Left lung (tissue), 14 donors: ENCODE measurements at places on chromosomes 5 and 9. TPM values are rescaled to one million over a fixed set of nuclear protein-coding genes. Genes with fewer than 3 reads are reported as not detected.

DNA sequence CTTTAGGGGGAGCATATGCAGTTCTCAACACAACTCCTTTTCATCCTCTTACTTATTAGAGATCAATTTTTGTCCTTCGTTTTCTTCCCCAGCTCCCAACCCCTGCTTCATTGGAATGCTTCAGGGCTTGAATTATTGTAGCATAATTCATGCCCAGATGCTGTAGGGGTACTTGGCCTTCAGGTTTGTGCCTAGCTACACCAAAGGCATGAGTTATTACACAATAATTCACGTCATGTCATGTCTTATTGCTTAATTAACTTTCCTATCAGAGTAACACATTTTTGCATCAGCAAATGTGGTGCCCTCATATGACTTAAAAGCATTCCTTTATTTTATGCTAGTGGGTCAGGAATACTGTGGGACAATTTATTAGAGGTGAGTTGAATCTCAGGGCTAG, 507.2 kb downstream of the NFIB start:
- DNase-seq, result no peak
- H3K36me3 ChIP-seq, result no peaks in the 10 kb centered on the region
- no peak overlapping the region for H3K4me3 ChIP-seq
- no peaks in the 10 kb centered on the region for H3K27me3 ChIP-seq
- no peak overlapping the region for H3K27ac ChIP-seq

Gene NACC2
- 25.2 TPM for total RNA-seq

DNA sequence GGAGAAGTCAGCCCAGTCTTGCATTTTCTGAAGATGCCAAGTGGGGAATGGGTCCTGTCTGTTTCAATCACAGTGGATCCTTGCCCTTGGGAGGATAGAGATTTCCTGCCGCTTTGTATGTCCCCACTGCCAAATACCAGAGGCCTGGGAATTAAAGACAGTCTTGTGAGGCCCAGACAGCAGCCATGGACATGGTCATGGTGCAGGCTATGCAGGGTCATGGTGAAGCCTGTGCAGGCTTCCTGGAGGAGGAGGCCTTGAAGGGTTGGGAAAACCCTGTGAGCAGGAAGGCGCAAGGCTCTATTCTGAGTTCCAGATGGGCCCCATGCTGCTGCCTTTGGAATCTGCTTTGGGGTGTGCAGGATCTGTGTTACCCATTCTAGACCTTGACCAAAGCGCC, 57.3 kb upstream of the PITX1 start:
- peaks cover 34% of the 10 kb centered on the region for H3K27me3 ChIP-seq
- no peak overlapping the region for H3K27ac ChIP-seq
- no peaks in the 10 kb centered on the region for H3K4me1 ChIP-seq

DNA sequence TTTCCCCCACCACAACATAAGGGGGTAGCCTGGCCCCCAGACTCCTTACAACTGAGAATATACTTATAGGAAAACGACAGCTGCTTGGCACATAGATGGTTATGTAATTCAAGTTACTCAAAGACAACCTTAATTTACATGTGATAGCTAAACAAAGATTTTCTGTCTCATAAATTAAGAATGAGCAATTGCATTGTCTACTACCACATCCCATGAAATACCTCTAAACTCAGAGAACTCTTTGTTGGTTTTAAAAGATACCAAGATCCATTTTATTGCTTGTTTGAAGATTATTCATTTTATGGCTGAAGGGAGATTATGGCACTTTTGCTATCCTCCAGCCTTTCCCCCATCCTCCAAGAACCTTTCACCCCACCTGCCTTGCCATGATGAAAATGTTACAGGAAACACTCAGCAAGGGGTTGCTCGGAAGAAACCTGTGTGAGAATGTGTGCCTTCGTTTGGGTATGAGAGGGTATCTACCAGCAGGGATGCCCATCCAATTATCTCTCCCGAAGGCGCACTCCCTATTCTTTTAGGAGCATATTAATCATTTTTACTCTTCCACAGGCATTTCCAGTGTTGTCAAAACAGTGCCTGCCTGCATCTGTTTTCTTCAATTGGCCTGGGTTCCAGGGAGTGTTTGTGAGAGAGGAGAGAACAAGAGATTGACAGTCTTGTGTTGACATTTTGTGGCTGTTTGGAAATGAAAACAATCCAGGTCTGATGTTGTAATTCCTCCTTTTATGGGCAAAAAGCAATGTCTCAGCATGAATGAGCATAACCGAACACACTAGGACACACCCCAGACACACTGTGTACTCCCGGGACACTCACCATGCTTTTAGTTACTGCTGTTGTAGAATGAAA, 208.0 kb upstream of the ANKRD55 start:
- H3K4me3 ChIP-seq, result no peak overlapping the region
- peak overlapping the region; percentile 75 for H3K27ac ChIP-seq
- no peaks in the 10 kb centered on the region for H3K4me1 ChIP-seq
- no peaks in the 10 kb centered on the region for H3K27me3 ChIP-seq
- peak; percentile 41 for DNase-seq
- no peaks in the 10 kb centered on the region for H3K36me3 ChIP-seq

Gene FAM221B
- total RNA-seq, result not detected

Gene FBN2
- 2.7 TPM for total RNA-seq

DNA sequence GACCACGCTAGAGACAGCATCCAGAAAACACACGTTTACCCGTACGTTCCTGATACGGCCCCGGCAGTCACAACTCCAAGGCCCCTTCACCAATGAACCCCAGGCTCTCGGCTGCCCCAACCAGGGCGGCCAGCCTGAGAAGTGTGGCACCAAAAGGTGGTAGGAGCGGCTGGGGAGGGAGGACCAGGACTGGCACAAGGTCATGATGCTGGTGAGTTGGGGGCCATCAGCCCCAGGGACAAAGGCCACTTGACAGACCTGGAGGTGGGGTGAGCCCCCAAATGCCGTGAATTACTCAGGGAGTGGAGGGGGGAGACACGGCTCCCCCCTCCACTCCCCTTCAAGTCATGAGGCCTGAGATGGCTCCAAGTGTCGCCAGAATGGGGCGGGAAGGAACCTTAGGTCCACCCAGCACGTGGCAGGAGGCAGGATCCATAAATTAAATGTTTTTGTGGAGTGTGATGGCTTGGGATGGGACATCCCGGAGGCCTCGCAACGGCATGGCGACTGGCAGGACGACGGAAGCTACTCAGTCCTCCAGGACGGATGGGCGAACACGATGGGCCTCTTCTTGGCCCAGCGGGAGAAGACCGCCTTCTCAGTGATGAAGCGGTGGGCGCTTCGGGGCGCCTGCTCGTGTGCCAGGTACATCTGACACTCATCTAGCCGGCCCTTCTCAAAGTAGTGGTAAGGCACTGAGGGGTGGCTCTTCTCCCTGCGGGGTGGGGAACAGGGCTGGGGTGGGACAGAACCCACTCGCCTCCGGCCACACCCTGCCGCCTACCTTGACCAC, 8.7 kb upstream of the ST6GALNAC6 start:
- no peaks in the 10 kb centered on the region for H3K36me3 ChIP-seq
- no peak overlapping the region for H3K27ac ChIP-seq
- H3K27me3 ChIP-seq, result no peaks in the 10 kb centered on the region
- peaks cover 50% of the 10 kb centered on the region for H3K4me1 ChIP-seq

Gene NTRK2
- 3.8 TPM for total RNA-seq

GRCh38 chr9:89185980-89186379, 7.4 kb upstream of the SHC3 start:
- H3K27me3 ChIP-seq, result peaks cover 8% of the 10 kb centered on the region
- no peak overlapping the region for H3K27ac ChIP-seq
- H3K4me1 ChIP-seq, result no peaks in the 10 kb centered on the region

Gene SH3TC2
- total RNA-seq, result 1.2 TPM

Gene SMIM32
- not detected for total RNA-seq

Gene DRD1
- total RNA-seq, result 0.17 TPM

- H3K4me1 ChIP-seq, result peaks cover 21% of the 10 kb centered on the region
- no peak overlapping the region for H3K4me3 ChIP-seq
- no peaks in the 10 kb centered on the region for H3K36me3 ChIP-seq
- H3K27ac ChIP-seq, result peak overlapping the region; percentile 34
- DNase-seq, result no peak
- no peaks in the 10 kb centered on the region for H3K27me3 ChIP-seq
Observed at GRCh38 chr9:131658377-131659129, 81.3 kb downstream of the RAPGEF1 start.

DNA sequence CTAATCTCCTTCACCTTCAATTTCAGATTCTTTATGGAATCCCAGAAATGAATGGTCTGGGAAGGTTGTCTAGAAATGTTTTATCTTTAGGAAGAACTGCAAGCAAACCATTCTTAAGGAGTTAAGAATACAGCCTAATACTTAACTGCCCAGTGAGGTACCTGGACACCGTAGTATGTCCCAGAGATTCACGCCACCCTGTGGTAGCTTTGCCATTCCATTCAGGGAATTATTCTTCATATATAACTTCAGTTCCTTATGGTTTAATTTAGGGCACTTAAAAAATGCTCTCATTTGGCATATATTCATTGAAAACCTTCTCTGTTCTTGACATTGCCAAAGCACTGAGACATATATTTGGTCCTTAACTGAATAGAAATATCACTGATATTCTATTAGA, 49.7 kb downstream of the ACTBL2 start:
- DNase-seq, result no peak
- no peaks in the 10 kb centered on the region for H3K4me1 ChIP-seq
- H3K4me3 ChIP-seq, result no peak overlapping the region
- H3K27ac ChIP-seq, result no peak overlapping the region

- no peak overlapping the region for H3K27ac ChIP-seq
- no peak overlapping the region for H3K4me3 ChIP-seq
- peak; percentile 46 for DNase-seq
- H3K36me3 ChIP-seq, result no peaks in the 10 kb centered on the region
Observed at GRCh38 chr9:15936306-15936921, 383.6 kb downstream of the CCDC171 start.

- H3K4me1 ChIP-seq, result peaks cover 6% of the 10 kb centered on the region
- no peaks in the 10 kb centered on the region for H3K36me3 ChIP-seq
- DNase-seq, result no peak
Observed at GRCh38 chr9:8904771-8905515, 1105.4 kb upstream of the DMAC1 start.

Gene SCGB3A2
- 108 TPM for total RNA-seq

DNA sequence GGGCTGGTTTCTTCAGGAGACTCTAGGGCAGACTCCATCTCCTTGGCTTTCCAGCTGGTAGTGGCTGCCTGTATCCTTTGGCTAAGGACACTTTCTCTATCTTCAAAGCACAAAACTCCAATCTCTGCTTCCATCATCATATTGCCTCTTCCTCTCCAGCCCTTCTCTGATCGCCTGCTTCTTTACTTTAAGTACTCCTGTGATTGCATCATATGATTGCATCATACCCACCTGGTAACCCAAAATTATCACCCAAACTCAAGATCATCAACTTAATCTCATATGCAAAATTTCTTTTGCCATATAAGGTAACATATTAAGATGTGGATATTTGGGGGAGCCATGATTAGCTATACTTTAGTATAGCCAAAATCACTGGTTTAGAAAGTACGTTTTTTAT, 1092.6 kb upstream of the CDH6 start:
- H3K27ac ChIP-seq, result no peak overlapping the region
- H3K4me1 ChIP-seq, result no peaks in the 10 kb centered on the region
- H3K27me3 ChIP-seq, result no peaks in the 10 kb centered on the region
- H3K4me3 ChIP-seq, result no peak overlapping the region

Gene GLDC
- total RNA-seq, result 3.0 TPM

DNA sequence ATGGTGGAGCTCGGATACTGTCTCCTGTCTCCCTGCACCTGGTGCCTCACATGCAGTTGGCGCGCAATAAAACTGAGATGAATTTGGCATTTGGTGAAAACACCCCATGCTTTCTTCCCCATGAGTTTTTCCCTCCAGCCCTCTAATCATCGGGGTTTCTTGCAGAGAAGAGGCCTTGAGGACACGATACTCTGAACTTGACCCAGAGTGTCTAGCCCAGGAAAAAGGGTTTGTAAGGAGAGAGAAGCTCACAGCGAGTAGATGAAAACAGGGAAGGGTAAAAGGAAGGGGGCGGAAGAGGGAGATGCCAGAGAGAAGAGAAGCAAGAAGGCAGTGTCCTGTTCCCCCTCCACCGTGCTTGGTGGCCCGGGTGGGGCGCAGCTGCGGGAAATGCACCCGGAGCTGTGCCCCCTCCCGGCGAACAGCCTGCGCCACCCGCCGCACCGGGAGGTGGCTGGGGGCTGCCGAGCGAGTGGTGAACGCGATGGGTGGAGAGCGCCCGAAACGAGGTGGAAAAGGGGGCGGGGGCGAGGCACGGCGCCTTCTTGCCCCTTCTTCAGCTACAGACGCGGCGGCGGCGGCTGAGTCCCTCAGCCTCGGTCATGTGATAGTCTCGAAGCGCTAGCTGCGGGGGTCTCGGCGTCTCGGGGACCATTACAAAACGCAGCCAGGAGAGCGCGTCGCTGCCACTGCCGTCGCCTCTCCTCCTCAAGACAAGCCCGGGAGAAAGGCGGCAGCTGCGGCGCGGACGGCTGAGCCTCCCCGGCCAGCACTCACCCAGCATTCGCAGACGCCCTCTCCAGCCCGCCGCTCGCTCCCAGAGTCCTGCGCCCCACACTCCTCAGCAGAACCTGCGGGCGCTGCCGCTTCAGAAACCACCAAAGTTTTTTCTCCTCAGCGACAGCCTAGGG, 1.1 kb upstream of the FOXB2 start:
- H3K27ac ChIP-seq, result no peak overlapping the region
- DNase-seq, result no peak
- no peak overlapping the region for H3K4me3 ChIP-seq
- H3K4me1 ChIP-seq, result peaks cover 62% of the 10 kb centered on the region
- peaks cover 100% of the 10 kb centered on the region for H3K27me3 ChIP-seq
- no peaks in the 10 kb centered on the region for H3K36me3 ChIP-seq

DNA sequence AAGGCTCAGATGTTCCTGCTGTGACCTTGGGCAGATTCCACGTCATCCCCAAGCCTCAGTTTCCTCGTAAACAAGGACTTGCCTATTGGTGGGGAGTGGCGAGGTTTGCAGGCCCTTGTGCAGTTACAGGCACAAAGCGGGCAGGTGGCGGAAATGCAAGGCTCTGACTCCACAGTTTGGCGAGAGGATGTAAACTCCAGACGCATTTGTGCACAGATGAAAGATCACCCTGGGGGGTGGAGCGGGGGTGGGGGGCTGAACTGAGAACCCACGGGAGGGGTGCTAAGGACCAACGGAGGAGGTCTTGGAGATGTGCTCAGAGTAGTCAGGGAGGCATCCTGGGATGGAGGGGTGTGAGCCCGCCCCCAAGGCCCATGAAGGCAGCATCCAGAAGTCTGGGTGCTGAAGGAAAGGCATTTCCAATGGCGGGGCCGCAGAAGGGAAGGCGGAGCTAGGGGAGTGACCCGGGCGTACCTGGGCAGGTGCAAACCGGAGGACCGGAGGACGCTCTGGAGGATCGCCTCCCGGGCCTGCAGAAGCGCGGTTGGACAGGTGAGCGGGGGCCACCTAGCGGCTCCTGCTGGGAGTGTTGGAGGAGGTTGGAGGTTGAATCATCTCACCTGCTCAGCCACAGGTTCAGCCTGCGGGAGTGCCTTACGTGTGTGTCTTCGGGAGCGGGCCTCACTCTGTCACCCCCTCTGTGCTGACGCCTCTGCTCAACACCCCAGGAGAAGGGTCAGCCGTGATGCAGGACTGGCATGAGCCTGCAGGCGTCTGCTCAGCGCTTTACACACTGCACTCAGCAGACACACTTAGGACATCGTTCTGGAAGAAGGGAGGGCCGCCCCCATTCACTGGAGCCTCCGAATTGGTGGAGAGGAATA, 1.9 kb upstream of the FIBCD1 start:
- H3K4me3 ChIP-seq, result no peak overlapping the region
- peaks cover 37% of the 10 kb centered on the region for H3K27me3 ChIP-seq
- no peak for DNase-seq
- H3K36me3 ChIP-seq, result no peaks in the 10 kb centered on the region
- H3K27ac ChIP-seq, result no peak overlapping the region
- no peaks in the 10 kb centered on the region for H3K4me1 ChIP-seq

- no peaks in the 10 kb centered on the region for H3K36me3 ChIP-seq
- no peaks in the 10 kb centered on the region for H3K27me3 ChIP-seq
- no peak overlapping the region for H3K27ac ChIP-seq
- no peak for DNase-seq
Observed at GRCh38 chr9:18799428-18799827, 233.6 kb downstream of the SAXO1 start.

Gene IRGM
- total RNA-seq, result not detected
